ENCODE measurements at places on chromosomes 2 and 18.

GRCh38 chr2:207593277-207593676, 31.9 kb downstream of the METTL21A start:
- DNase-seq, result no peak

- no peak for DNase-seq
Observed at GRCh38 chr2:65227020-65227455, 593 bp upstream of the ACTR2 start.

DNA sequence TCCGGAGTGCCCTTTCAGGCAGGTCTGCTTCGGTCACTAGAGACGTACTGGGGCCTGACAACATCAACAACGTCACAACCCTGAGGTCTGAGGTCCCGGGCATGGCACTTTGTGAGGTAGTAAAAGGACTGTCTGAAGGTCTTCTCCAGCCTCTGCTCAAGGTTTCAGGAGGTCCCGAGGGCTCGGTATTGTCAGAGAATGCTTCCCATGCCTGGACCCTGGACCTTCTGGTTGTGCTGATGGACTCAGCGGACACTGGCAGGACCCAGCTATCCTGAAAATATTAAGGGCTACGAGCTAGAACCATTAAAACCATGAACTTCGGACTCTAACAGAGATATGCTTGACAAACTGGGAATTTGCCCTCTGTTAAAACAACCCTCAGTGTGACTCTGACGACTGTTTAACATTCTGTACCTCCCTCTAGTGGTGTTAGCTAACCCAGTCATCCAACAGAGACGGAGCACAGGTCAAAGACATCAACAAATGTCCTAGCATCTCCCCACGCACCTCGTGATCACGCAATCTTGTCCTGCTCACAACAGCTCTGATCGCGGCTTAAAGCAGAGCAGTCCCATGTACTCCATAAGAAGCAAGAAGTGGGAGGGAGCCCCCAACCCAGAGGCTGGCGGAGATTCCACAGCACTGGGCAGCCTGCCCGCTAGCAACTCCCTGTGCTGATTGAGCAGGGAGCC, 96.5 kb downstream of the CCDC93 start:
- no peak for DNase-seq

DNA sequence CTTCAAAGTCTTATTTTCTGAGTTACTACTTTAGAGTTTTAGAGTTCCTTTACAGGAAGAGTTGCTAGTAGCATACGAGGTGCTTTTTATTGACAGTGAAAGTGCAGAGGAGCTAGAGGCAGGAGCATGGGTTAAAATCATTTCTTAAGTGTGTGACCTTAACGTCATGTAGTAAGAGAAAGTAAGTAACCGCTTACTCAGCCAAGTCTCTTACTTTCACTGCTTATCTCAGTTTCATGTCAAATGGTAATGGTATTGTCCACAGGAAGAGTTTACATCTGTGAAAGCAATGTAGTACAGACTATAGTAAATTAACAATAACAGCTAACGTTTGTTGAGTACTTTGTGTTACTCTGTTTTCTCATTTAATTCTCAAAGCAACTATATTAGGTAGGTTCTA, 12.6 kb downstream of the NDUFAF7 start:
- no peak for DNase-seq

- no peak for DNase-seq
Observed at GRCh38 chr18:62637807-62638687, 77.3 kb upstream of the PHLPP1 start.

DNA sequence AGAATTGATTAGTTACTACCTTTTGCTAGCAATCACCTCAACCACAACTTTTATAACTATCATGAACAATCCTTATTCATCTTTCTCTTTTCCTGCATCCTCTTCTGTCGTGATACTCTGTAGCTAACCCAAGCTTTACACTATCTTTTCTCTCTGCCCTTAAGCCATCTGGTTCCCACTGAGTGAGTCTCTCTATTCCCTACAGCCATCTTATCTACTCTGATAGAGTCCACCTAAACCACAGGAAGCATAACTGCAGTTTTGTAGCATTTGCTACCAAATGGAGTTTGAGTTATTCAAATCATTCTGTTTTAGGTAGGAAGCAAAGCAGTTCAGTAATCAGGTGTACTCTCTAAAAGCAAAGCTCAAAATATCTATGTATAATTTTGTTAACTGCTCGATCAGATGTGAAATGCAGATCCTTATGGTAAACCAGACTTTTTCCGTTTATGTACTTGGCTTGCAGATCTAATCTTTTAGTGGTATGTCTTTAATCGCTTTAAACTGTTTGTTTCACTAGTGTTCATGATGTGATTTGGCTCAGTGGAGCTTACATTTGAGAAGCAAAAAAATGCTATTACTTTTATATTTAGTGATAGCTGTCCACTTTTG, 91.0 kb downstream of the CSRNP3 start:
- DNase-seq, result no peak

GRCh38 chr2:42077343-42077742, 29.5 kb downstream of the PKDCC start:
- no peak for DNase-seq

GRCh38 chr2:167136879-167137596, 248.8 kb downstream of the XIRP2 start:
- no peak for DNase-seq

GRCh38 chr2:177572236-177572671, 179.7 kb downstream of the AGPS start:
- no peak for DNase-seq

DNA sequence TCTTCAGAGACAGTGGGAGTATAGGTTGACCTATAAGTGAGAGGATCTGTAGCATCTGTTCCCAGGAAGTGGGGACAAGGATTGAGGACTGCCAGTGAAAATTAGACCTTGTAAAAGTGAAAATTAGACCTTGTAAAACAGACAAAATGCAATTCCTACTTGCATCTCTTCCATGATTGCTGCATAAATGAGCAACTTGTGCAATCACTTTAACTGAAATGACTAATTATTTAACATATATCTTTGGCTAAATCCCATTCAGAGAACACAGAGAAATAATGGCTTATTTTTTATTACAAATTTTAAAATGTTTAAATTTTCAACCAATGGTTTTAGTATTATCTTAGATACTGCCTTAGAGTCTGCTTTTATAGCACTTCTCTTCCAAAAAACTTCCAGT, 67.2 kb upstream of the NABP1 start:
- no peak for DNase-seq

DNA sequence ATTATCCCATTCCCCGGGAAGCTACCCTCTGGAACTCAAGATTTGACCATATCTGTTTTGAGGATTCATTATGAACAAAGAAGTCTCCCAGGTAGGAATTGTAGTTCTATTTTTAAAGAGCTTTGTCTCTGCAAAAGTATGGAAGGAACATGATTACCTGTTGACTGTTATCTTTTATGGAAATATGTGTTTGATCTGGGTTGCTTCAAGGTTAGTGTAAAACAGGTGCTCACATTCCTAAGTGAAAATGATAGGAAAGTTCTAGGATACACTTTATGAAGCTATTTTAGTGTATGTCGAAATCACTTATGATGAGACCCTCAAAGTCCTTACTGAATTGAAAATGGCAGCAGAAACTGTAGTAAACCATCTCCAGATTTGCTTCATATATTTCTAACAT, 149.2 kb downstream of the PTRHD1 start:
- no peak for DNase-seq

GRCh38 chr2:113240150-113240914, 38.4 kb downstream of the PAX8 start:
- DNase-seq, result peak; percentile 30

DNA sequence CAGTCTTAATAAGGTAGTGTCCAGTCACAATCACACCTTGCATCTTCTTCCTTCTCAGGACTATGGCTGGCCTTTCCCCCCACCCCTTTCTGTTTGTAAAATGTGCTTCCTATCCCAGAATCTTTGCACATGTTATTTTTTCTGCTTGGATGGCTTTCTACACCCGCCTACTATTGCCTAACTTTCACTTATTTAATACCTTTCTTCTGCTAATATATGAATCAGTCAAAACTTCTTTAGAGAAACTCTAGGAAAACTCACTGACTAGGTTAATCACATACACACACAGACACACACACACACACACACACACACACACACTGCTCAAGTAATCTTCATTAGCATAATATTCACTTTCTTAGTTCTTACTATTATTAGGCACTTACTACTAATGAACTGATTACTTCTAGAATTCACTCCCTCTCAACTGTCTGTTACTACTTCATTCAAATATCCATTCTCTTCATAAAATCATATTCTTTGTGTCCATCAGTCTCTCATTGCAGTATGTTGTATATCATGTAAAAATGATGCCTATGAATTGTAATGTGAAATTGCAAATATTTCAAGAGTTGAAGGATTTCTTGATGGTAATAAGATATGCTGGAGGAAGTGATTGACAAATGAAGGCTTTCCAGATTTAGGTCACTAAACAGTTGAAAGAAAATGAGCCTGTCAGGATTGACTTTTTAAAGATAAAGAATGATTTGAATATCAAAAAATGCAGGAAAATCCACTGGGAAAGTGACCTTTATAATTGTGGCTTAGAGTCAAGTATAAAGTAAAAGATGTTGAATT, 51.2 kb downstream of the CLIP4 start:
- DNase-seq, result no peak

GRCh38 chr2:38090928-38091327, 15.0 kb upstream of the CYP1B1 start:
- DNase-seq, result no peak

GRCh38 chr2:8779795-8780671, 57.4 kb downstream of the KIDINS220 start:
- DNase-seq, result no peak

GRCh38 chr2:71151620-71152019, 21.2 kb downstream of the MPHOSPH10 start:
- no peak for DNase-seq

GRCh38 chr2:226607379-226607778, 192.2 kb downstream of the IRS1 start:
- no peak for DNase-seq

- DNase-seq, result no peak
Observed at GRCh38 chr18:9178557-9178956, 42.0 kb downstream of the ANKRD12 start.

- no peak for DNase-seq
Observed at GRCh38 chr2:48279344-48280090, 250.4 kb upstream of the STON1 start.

DNA sequence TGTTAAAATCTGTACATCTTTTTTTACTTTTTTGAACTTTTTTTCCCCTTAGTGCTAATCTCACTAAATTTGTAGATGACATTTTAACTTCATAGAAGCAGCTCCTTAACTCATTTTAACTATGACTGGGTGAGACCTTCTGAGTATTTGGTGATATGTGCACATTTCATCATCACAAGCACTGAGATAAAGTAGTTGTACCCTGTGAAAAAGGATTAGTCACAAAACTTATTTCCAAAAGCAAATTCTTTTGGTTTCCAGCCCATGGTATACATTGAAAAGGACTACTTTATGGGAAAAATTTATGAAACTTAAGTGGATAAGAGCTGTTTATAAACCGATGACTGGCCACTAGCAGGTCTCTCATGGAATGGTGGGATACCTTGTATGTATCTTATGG, 581.5 kb downstream of the PLCL1 start:
- no peak for DNase-seq

DNA sequence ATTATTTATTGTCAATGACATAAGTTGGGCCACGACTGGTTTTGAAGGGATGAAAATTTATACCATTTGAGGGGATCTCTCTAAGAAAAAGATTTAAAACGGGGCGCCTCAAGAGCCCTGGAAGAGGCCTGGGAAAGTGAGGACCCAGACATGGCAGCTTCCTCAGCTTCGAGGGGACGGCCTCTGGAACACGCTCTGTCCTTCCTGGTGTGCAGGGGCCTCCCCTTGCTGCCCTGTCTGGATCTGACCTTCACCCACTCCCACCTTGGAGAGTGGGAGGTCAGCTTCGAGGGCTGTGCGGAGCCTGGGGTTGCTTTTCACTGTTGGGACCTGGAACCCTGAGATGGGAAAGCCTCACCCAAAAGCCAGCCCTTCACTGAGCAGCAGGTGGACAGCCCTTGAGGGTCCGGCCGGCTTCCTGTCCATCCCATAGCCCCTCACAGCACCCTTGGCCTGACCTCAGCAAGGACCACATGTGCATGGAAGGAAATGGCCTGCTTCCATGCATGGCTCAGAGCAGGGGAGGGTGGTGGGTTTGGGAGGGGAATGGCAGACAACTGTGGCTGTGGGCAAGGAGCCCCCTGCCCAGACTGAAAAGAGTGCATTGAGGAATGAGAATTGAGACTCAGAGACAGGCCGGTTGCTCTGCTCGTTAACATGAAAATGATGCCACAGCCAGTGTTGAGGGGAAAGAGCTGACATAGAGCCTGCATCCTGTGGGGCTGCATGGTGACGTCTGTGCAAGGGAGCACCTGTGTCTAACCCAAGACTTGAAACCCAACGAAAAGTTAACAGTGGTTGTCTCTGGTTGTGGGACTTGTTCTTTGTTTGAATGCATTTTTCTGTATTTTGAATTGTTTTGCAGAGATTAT, 16.3 kb downstream of the FBLN7 start:
- DNase-seq, result no peak

GRCh38 chr2:118812552-118812951, 34.9 kb downstream of the EN1 start:
- DNase-seq, result no peak

GRCh38 chr2:15640261-15640711, 48.6 kb downstream of the DDX1 start:
- no peak for DNase-seq
